ENCODE measurements at places on chromosomes 5 and 9.

DNA sequence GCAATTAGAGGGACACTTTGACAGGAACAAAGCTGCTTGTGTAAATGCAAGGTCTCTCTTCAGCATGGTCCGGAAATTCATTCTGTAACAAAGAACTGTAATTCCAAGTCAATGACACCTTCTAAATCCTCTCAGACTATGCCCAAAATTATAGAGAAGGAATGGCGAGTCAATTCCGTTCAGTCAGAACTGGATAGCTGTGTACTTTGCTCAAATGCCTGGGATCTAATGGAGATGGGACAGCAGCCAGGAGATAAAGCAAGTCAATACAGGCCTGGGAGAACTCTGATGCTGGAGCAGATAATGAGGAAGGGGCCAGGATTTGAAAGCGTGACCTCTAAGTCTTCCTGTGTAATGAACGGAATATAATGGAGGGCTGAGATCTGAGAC, 96.4 kb upstream of the SPRY4 start:
- DNase-seq = no peak

DNA sequence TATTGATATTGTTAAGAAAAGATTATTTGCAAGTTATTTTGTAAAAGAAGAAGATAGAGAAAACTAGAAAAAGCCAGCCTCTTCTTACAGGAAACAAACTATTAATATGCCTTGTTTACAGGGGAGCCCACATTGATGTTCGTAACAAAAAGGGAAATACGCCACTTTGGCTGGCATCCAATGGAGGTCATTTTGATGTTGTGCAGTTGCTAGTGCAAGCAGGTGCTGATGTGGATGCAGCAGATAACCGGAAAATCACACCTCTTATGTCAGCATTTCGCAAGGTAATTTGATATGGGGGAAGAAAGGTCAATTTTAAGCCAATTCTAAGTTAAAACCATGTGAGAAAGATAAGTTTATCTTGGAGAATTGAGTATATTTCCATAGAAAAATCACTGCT, 37.6 kb upstream of the EIF4EBP3 start:
- DNase-seq = no peak

- DNase-seq = no peak
Observed at GRCh38 chr9:130382636-130383349, 62.0 kb upstream of the ASS1 start.

- no peak for DNase-seq
Observed at GRCh38 chr9:124934290-124934689, 6.6 kb downstream of the GOLGA1 start.

GRCh38 chr5:158553962-158554336, 545.8 kb downstream of the EBF1 start:
- DNase-seq = no peak

GRCh38 chr5:109275919-109276318, 133.9 kb downstream of the PJA2 start:
- no peak for DNase-seq

DNA sequence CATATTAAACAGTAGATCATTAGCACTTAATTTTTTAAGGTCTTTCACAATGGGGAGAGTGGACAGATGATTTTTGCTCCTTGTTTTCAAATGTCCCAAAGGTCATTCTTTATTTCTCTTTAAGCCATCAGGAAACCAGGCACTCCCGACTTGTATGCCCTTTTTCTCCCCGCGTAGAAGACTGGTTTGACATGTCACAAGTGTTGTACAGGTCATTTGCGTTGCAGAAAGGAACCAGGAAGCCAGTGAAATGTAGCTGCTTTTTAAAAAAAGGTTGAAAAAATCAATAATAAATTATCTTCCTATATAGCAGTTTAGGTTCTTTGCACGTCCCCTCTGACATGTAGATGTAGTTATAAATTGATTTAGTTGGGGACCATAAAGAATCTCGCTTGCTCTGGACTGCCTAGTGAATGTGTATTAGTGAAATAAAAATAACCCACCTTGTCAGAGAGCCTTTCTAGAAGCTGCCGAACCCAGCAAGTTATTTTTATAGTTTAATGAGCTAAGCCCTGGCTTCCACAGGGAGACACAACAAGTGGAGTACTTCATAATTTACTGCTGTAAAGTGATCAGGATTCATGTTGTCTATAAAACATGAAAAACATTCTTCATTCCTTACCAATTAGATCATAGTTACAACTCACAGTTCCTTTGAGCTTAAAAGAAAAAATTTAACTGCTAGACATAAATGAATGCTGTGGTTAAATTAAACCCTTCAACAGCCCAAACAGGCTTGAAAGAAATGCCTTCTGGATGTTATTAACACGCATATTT, 404.6 kb downstream of the CSNK1G3 start:
- no peak for DNase-seq

- DNase-seq = no peak
Observed at GRCh38 chr5:78653031-78653430, 4.5 kb upstream of the LHFPL2 start.
